ENCODE measurements at places on chromosomes 13 and 19.

- no peak overlapping the region for H3K4me3 ChIP-seq
- no peaks in the 10 kb centered on the region for H3K36me3 ChIP-seq
- peaks cover 6% of the 10 kb centered on the region for H3K27me3 ChIP-seq
Observed at GRCh38 chr13:46229251-46229650, 17.5 kb downstream of the LRRC63 start.

- no peaks in the 10 kb centered on the region for H3K27me3 ChIP-seq
- no peak overlapping the region for H3K4me3 ChIP-seq
- H3K4me1 ChIP-seq, result peaks cover 25% of the 10 kb centered on the region
- DNase-seq, result no peak
- no peaks in the 10 kb centered on the region for H3K36me3 ChIP-seq
Observed at GRCh38 chr19:3142292-3142670, 6.4 kb downstream of the GNA15 start.

GRCh38 chr13:24821207-24821606 is 57.2 kb downstream of the RNF17 start:
- no peak overlapping the region for H3K27ac ChIP-seq
- no peaks in the 10 kb centered on the region for H3K36me3 ChIP-seq
- no peaks in the 10 kb centered on the region for H3K4me1 ChIP-seq
- peaks cover 10% of the 10 kb centered on the region for H3K27me3 ChIP-seq
- H3K4me3 ChIP-seq, result no peak overlapping the region

GRCh38 chr13:85500696-85501256 is 298.4 kb downstream of the SLITRK6 start:
- H3K27ac ChIP-seq, result no peak overlapping the region
- H3K36me3 ChIP-seq, result no peaks in the 10 kb centered on the region
- H3K4me1 ChIP-seq, result no peaks in the 10 kb centered on the region
- H3K4me3 ChIP-seq, result no peak overlapping the region
- H3K27me3 ChIP-seq, result no peaks in the 10 kb centered on the region
- no peak for DNase-seq

GRCh38 chr19:47071731-47072130 is 23.3 kb upstream of the TMEM160 start:
- DNase-seq, result no peak
- peaks cover 28% of the 10 kb centered on the region for H3K36me3 ChIP-seq
- H3K27me3 ChIP-seq, result no peaks in the 10 kb centered on the region
- no peak overlapping the region for H3K27ac ChIP-seq
- H3K4me3 ChIP-seq, result no peak overlapping the region
- H3K4me1 ChIP-seq, result peaks cover 8% of the 10 kb centered on the region

DNA sequence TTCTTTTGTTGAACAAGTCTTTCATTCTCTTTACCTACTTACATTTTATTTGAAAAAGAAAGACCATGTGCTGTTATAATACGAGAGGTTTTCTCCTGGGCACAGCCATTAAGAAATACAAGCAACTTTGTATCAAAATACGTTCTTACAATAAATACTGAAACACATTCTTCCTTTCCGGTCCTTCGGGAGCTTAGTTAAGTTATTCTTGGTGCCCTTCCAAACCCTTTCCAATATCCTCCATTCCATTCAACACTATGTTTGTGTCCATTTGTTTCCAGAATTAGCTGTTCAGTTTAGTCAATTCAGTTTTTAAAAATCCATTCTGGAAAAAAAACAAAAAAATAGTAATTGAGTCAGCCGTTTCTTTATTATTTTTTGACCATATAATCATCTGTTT is 746.8 kb upstream of the SLC10A2 start:
- no peaks in the 10 kb centered on the region for H3K27me3 ChIP-seq
- no peaks in the 10 kb centered on the region for H3K4me1 ChIP-seq
- no peak overlapping the region for H3K27ac ChIP-seq
- no peaks in the 10 kb centered on the region for H3K36me3 ChIP-seq
- no peak overlapping the region for H3K4me3 ChIP-seq
- DNase-seq, result no peak

DNA sequence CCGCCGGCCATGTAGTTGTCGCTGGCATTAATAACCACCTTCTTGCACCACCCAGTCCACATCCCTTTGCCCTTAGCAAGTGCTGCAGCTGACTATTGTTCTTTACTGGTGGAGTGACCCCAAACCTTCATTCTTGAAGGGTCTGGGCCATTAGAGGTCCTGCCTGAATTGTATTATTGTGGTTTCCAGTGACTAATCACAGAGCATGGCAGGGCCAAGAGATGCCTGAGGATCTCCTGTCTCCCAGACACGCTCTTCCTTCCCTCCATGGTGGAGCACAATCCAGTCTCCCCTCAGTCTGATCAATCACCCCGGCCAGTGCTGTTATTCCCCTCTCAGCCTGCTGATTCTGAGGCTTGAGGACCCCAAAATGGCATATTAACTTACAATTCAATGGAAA is 39.0 kb downstream of the C1QTNF9 start:
- no peaks in the 10 kb centered on the region for H3K4me1 ChIP-seq
- H3K4me3 ChIP-seq, result no peak overlapping the region
- no peak overlapping the region for H3K27ac ChIP-seq
- DNase-seq, result no peak

DNA sequence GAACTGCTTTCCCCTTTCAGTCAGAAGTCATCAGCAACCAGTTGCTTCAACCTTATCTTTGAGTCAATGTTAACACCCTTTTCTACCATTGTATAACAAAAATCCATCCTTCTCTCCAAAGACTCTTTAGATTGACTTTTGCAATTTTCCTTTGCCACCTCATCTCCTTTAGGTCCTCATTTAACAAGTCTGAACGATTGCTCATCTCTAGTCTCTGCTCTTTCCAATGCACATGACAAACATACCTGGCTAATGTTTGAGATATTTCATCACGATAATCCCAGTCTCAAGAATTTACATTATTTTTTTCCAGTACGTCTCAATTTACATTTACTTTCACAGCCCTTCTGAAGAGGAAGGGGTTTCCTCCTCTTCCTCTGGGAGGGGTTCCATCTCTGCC is 127.5 kb downstream of the KLF12 start:
- no peak overlapping the region for H3K27ac ChIP-seq
- no peaks in the 10 kb centered on the region for H3K36me3 ChIP-seq
- no peak for DNase-seq
- H3K27me3 ChIP-seq, result no peaks in the 10 kb centered on the region

DNA sequence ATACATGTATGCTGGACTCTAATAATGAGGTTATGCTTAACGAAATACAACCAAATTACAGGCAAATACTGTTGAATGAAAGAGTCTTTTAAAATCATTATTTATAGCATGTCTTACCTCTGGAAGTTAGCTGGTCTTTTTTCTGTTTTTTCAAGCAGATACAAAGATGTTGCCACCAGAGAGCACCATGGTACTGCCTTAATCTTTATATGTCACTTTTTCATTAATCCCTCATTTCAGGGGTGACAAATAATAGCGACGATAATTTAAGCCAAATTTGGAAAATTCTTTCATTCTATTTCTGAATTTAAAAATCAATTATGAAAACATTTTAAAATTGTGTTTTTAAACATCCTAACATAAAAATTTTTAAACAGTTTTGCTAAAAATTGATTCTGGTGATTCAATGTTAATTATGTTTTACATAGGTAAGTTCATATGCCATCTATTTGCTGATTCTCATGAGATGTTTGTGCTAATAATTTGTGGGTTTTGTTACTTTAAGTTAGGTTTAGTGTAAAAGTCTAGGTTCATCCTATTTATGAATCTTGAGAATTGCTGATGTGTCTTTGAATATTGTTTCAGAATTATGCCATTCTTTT is 379.3 kb upstream of the SGCG start:
- no peaks in the 10 kb centered on the region for H3K27me3 ChIP-seq
- no peak overlapping the region for H3K27ac ChIP-seq
- no peaks in the 10 kb centered on the region for H3K4me1 ChIP-seq
- DNase-seq, result no peak
- no peaks in the 10 kb centered on the region for H3K36me3 ChIP-seq

GRCh38 chr13:111469916-111470506 is 149.6 kb downstream of the TEX29 start:
- no peaks in the 10 kb centered on the region for H3K36me3 ChIP-seq
- no peaks in the 10 kb centered on the region for H3K4me1 ChIP-seq
- H3K27me3 ChIP-seq, result peaks cover 35% of the 10 kb centered on the region
- H3K27ac ChIP-seq, result no peak overlapping the region

DNA sequence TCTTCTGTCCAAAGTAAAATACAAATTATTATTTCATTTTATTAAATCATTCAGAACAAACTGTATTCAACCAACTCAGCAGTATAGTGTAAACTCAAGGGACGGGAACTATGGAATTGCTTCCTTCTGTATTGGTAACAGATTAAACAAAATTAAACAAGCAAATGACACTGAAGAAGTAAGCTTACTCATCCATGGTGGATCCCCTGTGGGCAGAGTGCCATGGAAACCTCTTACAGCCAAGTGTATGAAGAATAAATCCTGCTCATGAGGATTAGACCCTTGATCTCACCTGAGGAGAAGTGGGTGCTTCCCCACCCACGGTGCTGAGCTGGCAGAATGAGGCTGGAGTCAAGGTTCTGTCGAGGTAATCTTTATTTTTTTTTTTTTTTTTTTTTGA is 18.0 kb upstream of the RFXAP start:
- H3K36me3 ChIP-seq, result no peaks in the 10 kb centered on the region
- no peak overlapping the region for H3K27ac ChIP-seq
- no peaks in the 10 kb centered on the region for H3K4me1 ChIP-seq
- no peak for DNase-seq

DNA sequence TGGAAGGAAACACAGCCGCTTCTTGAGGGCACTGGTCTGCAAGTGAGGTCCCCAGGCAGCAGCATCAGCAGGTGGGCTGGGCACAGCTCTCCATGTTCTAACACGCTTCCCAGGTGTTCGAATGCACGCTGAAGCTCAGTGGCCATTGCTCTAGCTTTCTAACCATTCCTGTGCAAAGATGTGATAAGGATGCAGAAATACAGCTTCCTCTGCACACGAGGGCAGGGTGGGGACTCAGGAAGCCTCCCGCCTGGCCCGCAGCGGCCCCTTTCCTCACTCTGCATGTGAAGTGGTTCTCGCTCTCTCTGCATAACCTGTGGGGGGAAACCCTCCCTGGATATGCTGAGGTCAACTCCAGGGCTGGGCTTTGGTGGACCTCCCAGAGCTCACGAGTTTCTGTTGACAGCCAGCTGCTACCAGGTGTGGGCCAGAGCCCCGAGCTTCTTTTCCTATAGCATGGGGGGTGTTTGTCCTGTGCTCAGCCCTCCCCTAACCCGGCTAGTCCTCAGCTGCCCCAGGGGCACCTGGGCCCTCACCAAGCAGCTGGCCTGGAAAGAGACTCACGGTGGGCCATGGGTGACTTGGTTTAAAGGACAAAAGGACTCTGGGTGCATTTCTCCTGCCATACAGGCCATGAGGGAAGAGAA is 168.2 kb downstream of the TEX29 start:
- H3K4me3 ChIP-seq, result no peak overlapping the region
- no peaks in the 10 kb centered on the region for H3K27me3 ChIP-seq
- DNase-seq, result no peak
- H3K4me1 ChIP-seq, result no peaks in the 10 kb centered on the region

DNA sequence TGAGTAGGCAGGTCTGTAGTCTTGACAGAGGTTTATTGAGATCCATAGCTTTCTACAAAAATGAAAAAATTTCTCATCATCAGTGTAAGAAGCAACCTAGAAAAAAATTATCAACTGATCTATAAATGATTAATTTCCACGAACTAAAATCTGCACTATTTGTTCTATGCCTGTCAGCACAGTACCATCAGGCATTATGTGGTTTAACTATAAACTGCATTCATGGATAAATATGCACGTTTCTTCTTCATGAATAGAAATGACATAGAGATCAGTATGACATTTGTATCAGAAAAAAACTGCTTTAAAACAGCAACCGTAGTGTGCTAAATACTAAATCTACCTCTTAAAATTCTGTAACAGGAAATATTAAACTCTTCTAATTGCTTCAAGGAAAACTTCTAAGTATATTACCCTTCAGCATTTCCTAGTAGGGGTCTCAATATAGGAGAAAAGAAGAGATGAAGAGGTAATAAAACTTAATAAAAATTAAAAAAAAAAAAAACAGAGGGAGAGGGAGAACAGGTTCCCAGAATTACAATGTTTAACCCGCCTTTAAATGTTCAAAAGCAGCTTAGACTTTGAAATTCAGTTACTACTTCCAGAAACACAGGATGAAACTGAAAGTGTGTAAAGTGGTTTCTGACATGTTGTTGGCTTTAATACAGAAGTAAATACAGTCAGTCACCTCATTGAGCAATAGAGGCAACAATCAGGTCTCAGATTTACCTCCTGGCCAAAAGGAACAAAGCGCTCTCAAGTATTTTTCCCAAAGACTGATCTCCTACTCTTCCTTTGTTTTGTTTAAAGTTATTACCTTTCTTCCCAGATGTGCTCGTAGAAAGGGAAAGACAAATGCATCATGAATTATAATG is 144.4 kb downstream of the DIAPH3 start:
- DNase-seq, result no peak
- peaks cover 2% of the 10 kb centered on the region for H3K4me1 ChIP-seq
- no peak overlapping the region for H3K4me3 ChIP-seq
- no peaks in the 10 kb centered on the region for H3K27me3 ChIP-seq
- no peaks in the 10 kb centered on the region for H3K36me3 ChIP-seq

GRCh38 chr19:33840783-33841182 is 44.1 kb downstream of the KCTD15 start:
- no peaks in the 10 kb centered on the region for H3K27me3 ChIP-seq
- H3K27ac ChIP-seq, result no peak overlapping the region
- H3K4me1 ChIP-seq, result no peaks in the 10 kb centered on the region
- H3K4me3 ChIP-seq, result no peak overlapping the region
- no peaks in the 10 kb centered on the region for H3K36me3 ChIP-seq
- no peak for DNase-seq

- no peaks in the 10 kb centered on the region for H3K36me3 ChIP-seq
- no peaks in the 10 kb centered on the region for H3K27me3 ChIP-seq
Observed at GRCh38 chr13:29260684-29261083, 334.8 kb downstream of the SLC7A1 start.

DNA sequence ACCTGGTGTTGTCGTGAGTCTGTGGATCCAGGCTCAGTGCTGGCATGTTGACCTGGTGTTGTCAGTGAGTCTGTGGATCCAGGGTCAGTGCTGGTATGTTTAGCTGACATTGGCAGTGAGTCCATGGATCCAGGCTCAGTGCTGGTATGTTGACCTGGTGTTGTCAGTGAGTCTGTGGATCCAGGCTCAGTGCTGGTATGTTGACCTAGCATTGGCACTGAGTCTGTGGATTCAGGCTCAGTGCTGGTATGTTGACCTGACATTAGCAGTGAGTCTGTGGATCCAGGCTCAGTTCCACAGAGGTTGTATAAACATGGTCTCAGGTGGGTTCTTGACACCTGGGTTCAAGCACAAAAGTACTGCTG is 16.8 kb upstream of the PDCD2L start:
- no peaks in the 10 kb centered on the region for H3K27me3 ChIP-seq
- H3K27ac ChIP-seq, result no peak overlapping the region
- peaks cover 16% of the 10 kb centered on the region for H3K36me3 ChIP-seq
- H3K4me1 ChIP-seq, result no peaks in the 10 kb centered on the region
- DNase-seq, result no peak

- H3K36me3 ChIP-seq, result peaks cover 90% of the 10 kb centered on the region
- no peak for DNase-seq
- H3K4me3 ChIP-seq, result no peak overlapping the region
Observed at GRCh38 chr19:46386151-46386550, 27.2 kb downstream of the CCDC8 start.

All from T-cell (primary cell).